ENCODE measurements at places on chromosomes 1 and 21.

GRCh38 chr1:45802343-45803298, 791 bp upstream of the MAST2 start:
- peak; percentile 47 for DNase-seq

GRCh38 chr1:55684131-55684650, 469.0 kb upstream of the USP24 start:
- DNase-seq: no peak

GRCh38 chr21:46357335-46357604, 33.3 kb downstream of the PCNT start:
- no peak for DNase-seq

GRCh38 chr1:226737819-226738420, 1.2 kb downstream of the ITPKB start:
- DNase-seq: no peak

DNA sequence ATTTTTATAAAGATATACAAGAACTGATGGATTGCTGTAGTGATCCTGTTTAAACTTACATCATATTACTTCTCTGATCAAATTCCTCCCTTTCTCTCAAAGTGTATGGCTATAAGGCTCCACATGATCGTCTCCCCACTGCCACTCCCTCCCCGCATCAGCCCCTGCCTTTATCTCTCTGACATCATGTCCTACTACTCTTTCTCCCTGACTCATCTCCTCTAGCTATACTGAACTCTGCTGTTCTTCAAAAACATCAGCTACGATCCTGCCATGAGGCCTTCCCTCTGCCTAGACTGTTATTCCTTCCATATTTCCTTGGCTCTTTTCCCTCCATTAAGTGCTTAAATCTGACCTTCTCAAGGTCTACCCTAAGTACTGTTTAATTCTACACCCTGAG, 22.8 kb downstream of the HFM1 start:
- DNase-seq: no peak

DNA sequence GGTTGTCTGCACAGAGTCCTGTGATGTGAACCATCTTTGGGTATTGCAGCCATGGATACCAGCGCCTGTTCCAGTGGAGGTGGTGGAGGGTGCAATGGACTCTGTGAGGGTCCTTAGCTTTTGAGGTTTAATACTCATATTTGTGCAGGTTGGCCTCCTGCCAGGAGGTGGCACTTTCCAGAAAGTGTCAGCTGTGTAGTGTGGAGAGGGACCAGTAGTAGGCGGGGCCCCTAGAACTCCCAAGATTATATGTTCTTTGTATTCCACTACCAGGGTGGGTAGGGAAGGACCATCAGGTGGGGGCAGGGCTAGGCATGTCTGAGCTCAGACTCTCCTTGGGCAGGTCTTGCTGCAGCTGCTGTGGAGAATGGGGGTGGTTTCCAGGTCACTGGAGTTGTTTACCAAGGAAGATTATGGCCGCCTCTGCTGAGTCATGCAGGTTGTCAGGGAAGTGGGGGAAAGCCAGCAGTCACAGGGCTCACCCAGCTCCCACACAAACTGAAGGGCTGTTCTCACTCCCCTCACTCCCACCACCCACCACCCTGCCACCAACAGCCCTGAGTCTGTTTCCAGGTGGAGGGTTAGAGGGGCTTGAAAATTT, 31.2 kb upstream of the ZNF678 start:
- no peak for DNase-seq

DNA sequence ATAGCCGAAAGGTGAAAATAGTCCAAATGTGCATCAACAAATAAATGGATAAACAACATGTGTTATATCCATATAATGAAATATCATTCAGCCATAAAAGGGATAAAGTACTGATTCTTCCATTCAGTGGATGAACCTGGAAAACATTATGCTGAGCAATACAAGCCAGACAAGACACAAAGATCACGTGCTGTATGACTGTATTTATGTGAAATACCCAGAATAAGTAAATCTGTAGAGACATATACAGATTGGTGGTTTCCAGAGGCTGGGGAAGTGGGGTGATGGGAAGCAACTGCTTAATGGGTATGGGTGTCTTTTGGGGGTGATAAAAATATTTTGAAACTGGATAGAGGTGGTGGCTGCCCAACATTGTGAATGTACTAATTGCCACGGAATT, 13.3 kb upstream of the GSTM4 start:
- no peak for DNase-seq

GRCh38 chr1:199759268-199759730, 268.2 kb upstream of the NR5A2 start:
- DNase-seq: no peak

GRCh38 chr21:44074315-44074958, 32.8 kb upstream of the PWP2 start:
- DNase-seq: no peak

DNA sequence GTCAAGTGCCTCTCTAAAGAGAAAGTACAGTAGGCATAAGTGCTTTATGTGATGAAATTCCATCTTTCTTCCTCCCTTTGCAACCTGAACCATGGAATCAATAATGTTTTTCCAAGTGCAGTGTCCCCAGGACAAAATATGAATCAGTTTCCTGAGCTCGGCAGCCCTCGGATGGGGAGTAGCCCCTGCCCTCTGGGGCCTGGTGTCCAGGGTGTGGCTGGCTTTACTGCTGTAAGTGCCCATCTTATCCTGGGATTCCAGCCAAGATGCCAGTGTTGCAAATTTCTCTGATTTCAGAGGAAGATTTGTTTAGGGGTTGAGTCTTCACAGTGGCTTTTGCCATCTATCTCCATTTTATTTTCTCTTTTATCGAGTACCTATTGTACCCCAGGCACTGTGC, 40.5 kb upstream of the SRP9 start:
- DNase-seq: no peak

GRCh38 chr1:115062542-115063004, 26.7 kb downstream of the TSPAN2 start:
- no peak for DNase-seq

DNA sequence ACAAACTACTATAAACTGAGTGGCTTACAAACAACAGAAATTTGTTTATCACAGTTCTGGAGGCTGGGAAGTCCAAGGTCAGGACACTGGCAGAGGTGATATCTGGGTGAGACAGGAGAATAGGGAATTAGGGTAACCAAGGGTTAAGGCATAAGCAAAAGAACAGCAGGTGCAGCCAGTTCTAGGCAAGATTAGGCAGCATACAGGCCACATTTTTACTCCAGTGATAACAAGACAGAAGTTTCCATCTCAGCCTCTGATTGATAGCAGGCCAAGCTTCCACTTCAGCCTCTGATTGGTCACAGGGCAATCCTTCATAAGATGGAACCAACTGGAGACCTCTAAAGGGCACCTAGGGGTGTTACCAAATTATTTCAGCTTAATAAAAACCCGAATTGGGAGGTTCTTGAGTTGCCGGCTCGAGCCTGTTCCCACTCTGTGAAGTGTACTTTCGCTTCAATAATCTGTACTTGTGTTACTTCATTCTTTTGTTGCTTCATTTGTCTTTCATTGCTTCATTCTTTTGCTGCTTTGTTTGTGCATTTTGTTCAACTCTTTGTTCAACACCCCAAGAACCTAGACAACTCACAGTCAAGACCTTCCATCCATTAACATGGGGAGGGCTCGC, 185.6 kb downstream of the TOMM20 start:
- no peak for DNase-seq
